ENCODE measurements at places on chromosomes 12 and 14.

- peak; percentile 57 for DNase-seq
Measured at GRCh38 chr12:63935361-63935760, 90.9 kb downstream of the SRGAP1 start.

GRCh38 chr12:65885716-65886115 is 61.4 kb downstream of the HMGA2 start:
- no peak for DNase-seq

DNA sequence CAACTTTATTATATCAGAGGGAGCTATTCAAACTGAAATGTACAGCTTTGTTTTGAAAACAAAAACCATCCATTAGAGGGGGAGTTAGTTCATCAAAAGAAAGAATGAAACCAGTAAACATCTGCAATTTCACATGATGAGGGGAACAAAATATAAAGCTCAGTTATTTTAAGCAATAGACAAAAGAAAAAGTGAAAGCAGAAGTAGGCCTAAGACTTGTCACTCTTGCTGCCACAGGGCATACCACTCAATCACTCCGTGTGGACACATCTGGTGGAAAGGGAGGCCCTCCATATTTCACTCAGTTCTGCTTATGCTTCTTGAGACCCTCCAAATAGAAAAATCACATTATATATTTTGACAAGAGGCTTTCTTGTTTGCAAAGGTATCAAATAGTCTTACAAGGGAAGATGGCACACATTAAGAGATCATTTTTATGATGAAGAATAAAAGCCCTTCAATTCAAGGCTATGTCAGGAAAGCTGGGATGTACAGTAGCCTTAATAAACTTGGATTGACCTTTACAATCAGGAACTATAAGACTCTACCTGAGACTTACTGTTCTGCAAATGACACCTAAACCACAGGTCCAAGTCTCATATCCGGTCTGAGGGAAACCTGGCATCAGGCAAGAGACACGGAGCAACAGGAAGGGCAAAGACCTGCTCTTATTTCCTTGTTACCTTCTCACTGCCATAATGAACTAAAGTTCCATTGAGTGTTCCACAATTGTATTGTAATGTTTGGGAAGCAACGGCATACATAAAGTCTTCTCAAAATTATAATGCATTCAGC is 222.5 kb upstream of the GRIP1 start:
- DNase-seq: no peak

DNA sequence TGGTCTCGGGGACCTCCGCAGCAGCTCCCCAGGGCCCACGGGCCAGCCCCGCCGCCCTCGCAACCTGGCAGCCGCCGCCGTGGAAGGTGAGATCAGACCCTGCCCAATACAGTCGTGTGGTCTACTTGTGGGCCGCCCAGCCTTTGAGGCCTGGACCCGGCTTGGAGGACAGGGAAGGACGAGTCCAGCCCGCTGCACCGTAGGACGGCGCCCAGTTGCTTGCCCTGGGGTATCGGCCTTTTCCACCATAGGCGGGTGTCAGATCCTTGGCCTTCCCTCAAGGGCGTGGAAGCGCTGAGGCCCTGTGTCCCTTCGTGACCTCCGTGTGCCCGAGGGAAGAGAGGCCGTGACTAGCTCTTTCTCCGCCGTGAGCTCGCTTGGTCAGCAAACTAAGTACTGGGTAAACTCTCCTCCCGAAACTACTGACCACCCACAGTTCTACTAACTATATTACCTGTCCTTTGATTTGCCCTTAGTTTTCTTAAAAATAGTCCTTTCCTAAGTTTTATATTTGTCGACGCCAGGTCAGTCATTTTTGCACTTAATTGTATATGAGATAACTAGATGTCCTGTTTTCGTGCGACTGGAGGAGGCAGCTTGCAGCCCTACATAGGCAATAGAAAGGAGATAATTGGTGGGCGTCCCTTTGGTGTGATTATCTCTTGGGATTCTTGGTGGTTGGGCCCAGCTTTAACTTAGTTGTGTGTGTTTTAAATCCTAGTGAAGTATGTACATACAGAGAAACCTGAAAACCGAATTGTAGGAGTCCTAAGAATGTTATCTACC is 757 bp downstream of the SLC25A3 start:
- DNase-seq: peak; percentile 63

DNA sequence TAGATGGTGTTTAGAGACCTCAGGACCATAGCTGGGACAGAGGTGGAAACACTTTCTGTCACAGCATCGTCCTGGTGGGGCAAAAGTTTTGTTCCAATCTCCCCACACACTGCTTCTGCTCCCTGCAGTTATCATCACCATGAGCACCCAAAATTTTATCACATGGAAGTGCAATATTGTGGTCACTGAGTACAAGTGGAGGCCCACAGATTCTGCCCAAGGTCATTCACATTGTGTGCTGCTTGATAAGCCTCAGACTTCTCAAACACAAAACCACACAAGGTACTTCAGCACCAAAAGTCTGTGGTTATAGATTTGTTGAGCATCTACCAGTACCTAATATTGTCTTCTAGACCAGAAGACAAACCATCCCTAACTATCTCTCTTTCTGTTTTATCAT is 554 bp upstream of the KRT77 start:
- no peak for DNase-seq

GRCh38 chr14:101028971-101029667 is 125.6 kb upstream of the RTL1 start:
- no peak for DNase-seq
